ENCODE measurements at places on chromosomes 13 and 19.
A peak's percentile ranks its signal among the peaks of the same experiment; 100 is the strongest.

GRCh38 chr13:45341799-45342500 is 967 bp upstream of the TPT1 start:
- DNase-seq, result no peak

- DNase-seq, result no peak
Measured at GRCh38 chr19:1902923-1903322, 2.3 kb upstream of the ADAT3 start.

DNA sequence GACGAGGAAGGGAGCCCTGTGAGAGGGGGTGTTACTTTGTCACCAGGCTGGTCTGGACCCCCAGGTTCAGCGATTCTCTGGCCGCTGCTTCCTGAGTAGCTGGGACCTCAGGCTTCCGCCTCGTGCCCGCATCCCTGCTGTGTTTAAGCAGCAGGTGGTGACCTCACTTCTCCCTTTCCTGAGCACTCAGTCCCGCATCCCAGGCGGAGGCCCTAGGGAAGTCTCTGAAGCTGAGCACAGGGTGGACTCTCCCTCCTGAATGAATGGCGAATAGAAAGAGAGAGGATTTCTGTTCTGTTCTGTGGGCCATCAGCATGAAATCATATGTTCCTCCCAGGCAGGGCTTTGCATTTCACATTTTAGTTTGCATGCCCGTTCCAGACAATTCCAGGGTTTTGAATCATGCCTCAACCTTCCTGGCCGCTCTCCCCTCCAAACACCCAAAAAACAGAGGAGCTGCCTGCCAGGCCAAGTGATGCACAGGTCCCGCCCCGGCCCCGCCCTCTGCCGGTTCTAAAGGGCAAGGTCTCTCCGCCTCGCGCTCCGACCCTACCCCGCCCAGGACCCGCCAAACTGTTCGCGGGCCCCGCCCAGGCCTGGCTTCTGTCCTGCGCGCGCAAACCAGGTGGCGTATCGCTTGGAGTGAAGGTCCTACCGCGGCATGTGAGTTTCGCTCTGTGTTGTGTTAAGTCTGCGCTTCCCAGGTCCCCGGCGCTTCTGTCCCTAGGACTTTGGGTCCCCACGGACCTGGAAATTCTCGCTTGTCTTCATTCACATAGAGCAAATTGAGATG is 35.1 kb upstream of the ZNF808 start:
- no peak for DNase-seq

DNA sequence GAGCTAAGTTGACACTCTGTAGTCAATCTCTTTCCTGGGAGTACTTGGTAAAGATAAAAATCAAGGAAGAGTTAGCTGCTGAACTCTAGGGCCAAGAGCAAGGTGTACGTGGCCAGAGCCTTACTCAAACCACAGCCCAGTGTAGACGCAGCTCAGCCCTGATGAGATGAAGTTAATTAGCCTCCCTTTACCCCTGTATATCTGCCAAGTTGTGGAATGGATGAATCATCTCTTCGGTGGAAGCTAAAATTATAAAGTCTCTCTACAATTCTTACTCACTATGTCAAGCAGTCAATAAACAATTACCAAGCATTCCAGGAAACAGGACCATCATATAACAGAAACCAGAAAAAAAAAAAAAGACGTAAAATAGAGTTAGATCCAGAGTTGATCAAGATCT is 146.9 kb upstream of the UFM1 start:
- no peak for DNase-seq

- no peak for DNase-seq
Measured at GRCh38 chr13:46698014-46698413, 98.9 kb downstream of the ESD start.

- DNase-seq, result no peak
Measured at GRCh38 chr13:39311619-39312018, 273.4 kb downstream of the NHLRC3 start.

DNA sequence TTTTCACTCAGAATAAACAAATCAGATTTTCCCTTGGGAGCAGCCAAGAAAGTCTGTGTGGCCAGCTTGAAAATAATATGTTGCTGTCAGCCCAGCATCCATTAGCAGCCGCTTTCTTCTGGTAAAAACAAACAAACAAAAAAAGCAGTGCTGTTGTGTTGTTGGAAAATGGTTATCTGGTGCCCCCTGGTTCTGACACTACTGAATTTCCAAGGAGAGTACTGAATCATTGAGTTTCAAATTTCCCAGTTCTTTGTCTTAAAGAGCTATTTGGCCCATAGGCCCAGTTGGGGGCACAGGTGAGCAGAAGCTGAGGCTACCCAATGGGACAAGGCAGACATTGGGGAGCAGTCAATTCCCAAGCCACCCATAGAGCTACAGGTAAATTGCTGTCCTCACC is 995.9 kb downstream of the UQCRFS1 start:
- DNase-seq, result no peak

DNA sequence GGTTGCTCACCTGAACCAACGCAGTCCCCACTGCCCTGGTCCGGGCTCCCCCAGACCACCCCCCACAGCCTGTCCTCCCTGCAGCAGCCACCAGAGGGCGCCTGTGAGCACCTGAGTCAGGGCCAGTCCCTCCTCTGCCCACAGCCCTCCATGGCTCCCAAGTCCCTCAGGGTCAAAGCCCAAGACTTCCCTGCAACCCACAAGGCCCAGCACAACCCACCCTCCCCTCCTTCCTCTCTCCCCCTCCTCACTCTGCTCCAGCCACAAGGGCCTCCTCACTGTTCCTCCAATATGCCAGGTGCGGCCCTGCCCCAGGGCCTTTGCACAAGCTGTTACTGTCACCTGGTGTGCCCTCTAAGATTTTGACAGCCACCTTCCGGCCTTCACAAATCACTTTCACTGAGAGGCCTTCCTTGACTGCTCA is 10.9 kb downstream of the GNA15 start:
- no peak for DNase-seq

DNA sequence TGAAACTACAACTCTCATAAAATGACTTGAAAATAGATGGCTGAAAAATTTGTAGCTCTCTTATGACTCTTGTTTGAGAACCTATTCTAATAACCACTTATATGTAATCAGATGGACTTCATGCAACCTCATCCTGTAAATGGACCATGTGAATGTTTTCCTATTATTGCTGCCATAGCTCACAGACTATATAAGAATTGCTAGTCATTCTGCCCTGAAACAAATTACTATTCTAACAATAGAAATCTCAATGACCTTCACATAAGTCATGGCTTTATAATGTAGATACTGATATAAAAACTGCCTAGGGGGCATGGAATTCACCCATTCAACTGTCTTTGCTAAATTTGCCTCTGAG is 1111.0 kb upstream of the ATXN8OS start:
- no peak for DNase-seq

GRCh38 chr13:50415428-50415827 is 400.2 kb downstream of the KCNRG start:
- DNase-seq, result no peak

DNA sequence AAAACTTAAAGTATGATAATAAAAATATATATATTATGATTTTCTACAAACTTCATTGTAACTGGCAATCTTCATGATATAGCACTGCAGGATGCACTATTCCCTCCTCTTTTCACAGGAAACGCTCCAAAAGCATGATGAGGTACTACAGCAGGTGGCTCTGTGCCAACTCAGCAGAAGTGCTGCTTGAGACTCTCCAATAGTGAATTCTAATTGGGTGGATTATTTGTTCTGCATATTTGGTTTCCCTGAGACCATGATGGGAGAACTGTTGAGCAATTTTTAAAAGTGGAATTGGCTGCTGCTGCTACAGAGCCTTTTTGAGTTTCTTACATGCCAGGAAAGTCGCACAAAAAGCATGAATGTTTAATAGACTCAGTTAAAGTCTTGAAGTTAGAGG is 1782.4 kb upstream of the PCDH20 start:
- DNase-seq, result no peak

DNA sequence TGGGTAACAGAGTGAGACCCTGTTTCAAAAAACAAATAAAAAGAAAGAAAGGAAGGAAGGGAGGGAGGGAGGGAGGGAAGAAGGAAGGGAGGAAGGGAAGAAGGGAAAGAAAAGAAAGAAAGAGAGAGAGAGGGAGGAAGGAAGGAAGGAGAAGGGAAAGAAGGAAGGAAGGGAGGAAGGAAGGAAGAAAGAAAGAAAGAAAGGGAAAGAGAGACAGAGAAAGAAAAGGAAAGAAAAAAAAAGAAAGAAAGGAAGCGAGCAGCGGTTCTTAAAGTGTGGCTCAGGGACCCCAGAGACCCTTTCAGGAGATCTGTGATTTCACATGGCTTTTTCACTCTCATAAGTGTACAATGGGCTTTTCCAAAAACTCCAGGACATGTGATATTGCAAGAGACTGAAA is 9.9 kb upstream of the CADM4 start:
- DNase-seq, result no peak

GRCh38 chr19:49347835-49348234 is 12.6 kb downstream of the CD37 start:
- DNase-seq, result no peak

GRCh38 chr13:107534548-107534947 is 680.8 kb downstream of the LIG4 start:
- no peak for DNase-seq

DNA sequence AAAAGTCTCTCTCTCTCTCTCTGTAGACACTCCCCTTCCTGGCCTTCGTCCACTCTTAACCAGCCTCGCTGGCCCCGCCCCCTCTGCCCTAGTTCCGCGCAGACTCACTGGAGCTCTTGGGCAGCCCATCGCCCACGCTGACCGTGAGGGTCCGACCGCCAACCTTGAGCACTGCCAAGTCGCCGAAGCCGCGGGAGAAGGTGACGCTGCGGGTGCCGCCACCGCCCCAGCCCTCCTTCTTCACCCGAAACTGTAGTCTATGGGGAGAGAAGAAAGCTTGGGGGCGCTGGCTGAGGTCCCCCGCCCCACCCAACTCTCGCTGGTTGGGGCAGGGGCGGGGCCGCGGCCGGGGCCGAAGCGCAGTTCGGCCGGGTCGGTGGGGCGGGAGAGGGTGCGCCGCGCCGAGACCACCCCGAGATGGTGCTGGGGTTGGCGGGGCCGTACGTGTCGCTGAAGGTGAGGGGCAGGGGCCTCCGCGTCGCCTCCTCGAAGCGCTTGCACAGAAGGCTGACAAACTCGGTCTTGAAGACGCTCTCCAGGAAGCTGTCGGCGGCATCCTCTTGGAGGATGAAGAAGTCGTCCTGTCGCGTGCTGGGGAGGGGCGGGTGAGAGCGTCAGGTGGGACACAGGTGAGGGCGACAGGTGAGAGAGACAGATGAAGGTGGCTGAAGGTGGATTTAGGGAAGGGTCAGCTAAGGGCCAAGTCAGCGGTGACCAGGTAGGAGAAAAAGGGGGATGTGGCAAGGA is 12.6 kb upstream of the ZNF414 start:
- peak; percentile 9 for DNase-seq

- DNase-seq, result no peak
Measured at GRCh38 chr19:33395561-33396550, 22.3 kb downstream of the CEBPG start.

DNA sequence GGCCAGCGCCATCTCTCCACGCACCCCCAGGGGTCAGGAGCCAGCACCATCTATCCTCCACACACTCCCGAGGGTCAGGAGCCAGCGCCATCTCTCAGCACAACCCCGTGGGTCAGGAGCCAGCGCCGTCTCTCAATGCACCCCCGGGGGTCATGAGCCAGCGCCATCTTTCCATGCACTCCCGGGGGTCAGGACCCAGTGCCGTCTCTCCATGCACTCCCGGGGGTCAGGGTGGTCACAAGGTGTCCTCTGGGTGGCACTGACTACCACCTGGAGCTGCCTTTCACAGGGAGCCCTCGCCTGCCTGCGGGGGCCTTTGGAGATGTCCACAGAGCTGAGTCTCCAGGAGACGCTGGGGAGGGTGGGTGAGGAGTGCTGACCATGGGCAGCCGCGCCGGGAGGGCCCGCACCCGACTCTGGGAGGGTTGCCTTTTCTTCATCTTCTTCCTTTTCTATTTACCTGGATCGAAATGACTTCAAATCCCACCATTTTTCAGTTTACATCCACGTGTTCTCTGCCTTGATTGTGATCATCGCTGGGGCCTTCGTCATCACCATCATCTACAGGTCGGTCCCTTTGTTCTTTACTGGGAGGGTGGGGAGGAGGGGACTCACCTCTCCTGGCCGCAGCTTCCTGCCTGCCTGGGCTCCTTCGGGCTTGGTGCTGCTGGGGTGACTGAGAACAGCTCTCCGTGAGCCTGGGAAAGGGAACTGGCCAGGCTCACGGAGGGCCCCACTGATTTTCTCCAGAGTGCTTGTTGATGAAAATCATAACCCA is 19.1 kb downstream of the TEX29 start:
- no peak for DNase-seq

DNA sequence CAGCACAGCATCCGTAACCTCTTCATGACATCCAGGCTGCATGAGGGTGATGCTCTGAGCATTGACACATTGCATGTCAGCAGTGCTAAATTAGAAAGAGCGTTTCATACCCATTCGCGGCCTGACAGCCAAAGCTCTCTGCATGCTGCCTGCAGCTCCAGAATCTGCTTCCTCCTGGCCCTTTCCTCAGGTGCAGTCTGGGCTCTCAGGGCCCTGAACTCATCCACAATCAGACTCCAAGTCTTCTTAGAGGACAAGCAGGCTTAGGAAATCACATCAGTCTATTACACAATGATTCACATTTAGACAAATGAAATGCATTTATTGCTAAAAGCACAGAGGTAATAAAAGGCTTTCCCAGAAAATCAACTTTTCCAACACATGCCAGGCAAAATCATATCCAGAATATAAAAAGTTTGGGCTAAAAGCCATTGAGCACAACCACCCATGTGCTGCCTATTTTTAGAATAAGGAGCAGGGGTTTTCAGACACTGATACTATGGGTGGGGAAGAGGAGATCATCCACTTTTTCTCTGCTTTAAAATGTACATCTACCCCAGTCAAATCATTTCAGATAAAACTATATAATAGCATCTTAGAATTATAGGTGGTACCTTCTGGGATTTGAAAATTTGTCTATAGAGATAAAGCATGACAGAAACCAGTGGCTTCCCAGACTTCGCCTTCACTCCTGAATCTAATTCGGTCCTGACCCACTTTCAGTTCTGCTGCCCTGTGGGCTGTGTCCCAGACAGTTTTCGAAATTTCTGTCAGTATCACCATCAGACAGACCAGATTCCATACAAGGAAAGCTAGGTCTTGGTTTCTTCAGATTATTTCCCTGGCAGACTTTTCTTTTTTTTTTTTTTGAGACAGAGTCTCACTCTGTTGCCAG is 109.3 kb downstream of the COL4A2 start:
- DNase-seq, result no peak

- DNase-seq, result no peak
Measured at GRCh38 chr19:5078666-5079065, 109.8 kb downstream of the KDM4B start.

GRCh38 chr19:46134527-46134926 is 10.0 kb upstream of the IGFL3 start:
- DNase-seq, result no peak

- no peak for DNase-seq
Measured at GRCh38 chr19:8340341-8341096, 2.5 kb downstream of the KANK3 start.

- no peak for DNase-seq
Measured at GRCh38 chr19:46351241-46352041, 4.6 kb downstream of the PPP5C start.

- peak; percentile 59 for DNase-seq
Measured at GRCh38 chr19:33678796-33679585, 57.2 kb downstream of the CHST8 start.
